ENCODE measurements at places on chromosomes 11 and 22. TPM values are rescaled to one million over a fixed set of nuclear protein-coding genes. Genes with fewer than 3 reads are reported as not detected.

DNA sequence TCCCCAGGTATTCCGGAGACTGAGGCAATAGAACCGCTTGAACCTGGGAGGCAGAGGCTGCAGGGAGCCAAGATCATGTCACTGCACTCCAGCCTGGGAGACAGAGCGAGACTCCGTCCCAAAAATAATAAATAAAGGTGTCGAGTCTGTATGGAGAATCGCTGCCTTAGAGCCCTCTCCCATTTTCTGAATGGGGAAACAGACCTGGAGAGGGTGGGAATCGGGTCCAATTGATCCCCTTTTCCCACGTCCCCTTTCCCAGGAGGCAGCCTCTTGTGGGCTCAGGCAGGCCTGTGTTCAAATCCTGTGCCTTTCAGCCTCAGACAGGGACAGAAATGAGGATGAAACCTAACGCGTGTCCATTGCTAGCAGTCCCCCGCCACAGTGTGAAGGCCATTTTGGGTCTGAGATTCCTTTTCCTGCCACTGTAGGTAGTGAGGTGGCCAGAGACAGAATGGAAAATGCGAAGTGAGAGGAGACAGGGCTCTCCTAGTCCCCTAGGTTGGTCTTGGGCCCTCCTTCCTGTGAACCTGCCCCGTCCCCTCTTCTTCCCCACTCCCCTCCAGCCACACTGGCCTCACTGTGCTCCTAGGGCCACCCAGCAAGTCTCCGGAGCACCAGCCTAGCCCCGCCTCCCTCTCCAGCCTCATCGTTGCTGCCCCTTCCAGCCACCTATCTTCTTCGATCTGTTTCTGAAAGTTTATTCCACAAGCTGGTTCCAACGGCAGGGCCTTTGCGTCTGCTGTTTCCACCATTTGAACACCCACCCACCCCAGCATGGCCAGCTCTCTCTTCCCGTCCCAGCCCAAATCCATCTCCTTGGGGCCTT is 2.7 kb upstream of the POLDIP3 start:
- H3K4me3 ChIP-seq = no peak overlapping the region
- peak overlapping the region; percentile 54 for H3K27ac ChIP-seq
- no peak for DNase-seq
- H3K27me3 ChIP-seq = no peaks in the 10 kb centered on the region

CHRDL2 gene
- total RNA-seq = not detected

- H3K27me3 ChIP-seq = peaks cover 4% of the 10 kb centered on the region
- no peaks in the 10 kb centered on the region for H3K4me1 ChIP-seq
- no peak overlapping the region for H3K4me3 ChIP-seq
- no peak for DNase-seq
Measured at GRCh38 chr11:69199583-69200315, 44.0 kb downstream of the SMIM38 start.

NLRP6 gene
- 34.0 TPM for total RNA-seq

DNA sequence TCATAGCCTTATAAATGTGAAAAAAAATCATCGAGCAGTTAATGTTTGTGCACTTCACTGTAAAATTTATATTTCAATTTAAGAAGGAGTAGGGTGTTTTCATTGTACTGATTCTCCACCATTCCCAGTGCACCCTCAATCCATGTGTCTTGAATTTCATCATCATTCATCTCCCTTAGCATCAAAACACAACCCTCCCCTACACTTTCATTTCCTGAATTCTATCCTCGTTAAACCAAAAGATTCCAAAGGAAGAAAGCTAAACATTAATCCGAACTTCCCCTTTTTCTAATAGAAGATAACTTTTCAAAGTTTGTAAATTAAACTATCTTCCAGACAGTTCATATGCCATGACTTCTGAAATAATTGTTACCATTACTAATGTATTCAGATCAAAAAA is 34.1 kb upstream of the OR8B8 start:
- peaks cover 9% of the 10 kb centered on the region for H3K4me1 ChIP-seq
- no peak overlapping the region for H3K4me3 ChIP-seq
- H3K27ac ChIP-seq = no peak overlapping the region
- no peak for DNase-seq
